Natural killer cell (primary cell): ENCODE measurements at places on chromosomes 13 and 19. TPM values are rescaled to one million over a fixed set of nuclear protein-coding genes. Genes with fewer than 3 reads are reported as not detected.

DNA sequence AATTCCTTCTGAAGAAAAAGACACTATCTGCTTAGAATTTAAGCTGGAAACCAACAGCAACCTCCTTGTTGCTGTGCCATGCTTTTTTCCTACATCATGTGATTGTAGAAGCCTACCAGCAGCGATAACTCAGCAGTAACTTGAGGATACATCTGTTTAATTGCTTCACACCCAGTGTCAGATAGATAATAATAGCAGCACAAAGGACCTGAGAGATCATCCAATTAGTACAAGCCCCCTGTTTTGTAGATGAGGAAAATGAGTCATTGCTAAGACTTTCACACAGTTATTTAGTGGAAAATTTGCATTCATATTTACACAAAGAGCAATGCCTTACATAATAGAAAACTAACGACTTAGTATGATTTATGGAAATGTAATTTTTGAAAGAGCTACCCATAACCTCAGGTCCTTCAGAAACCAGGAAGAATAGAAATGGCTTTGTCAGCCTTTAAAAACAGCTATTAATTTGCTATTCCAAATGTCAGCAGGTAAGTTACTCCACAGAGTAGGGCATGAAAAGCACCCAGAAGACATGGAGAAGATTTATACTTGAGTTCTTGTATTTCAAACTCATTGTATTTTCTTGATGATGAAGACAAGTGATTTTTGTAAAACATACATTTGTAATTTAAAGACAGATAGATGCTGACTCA is 93.7 kb upstream of the SGCG start:
- DNase-seq, result no peak

- no peak for DNase-seq
These were observed 213.4 kb upstream of the PCDH17 start for GRCh38 chr13:57418067-57418677.

- no peak for DNase-seq
These were observed 87.3 kb downstream of the ERCC5 start for GRCh38 chr13:102933122-102933521.

- DNase-seq, result no peak
These were observed 40.0 kb downstream of the RASA3 start for GRCh38 chr13:114092468-114092867.

GRCh38 chr19:47794526-47794925 is 9.8 kb downstream of the TPRX1 start:
- no peak for DNase-seq

- no peak for DNase-seq
These were observed 10.3 kb downstream of the DNAJB1 start for GRCh38 chr19:14507704-14508542.

- no peak for DNase-seq
These were observed 744.4 kb upstream of the PRR20A start for GRCh38 chr13:56396318-56396717.

GRCh38 chr13:88707646-88708045 is 1036.5 kb downstream of the SLITRK5 start:
- no peak for DNase-seq

DNA sequence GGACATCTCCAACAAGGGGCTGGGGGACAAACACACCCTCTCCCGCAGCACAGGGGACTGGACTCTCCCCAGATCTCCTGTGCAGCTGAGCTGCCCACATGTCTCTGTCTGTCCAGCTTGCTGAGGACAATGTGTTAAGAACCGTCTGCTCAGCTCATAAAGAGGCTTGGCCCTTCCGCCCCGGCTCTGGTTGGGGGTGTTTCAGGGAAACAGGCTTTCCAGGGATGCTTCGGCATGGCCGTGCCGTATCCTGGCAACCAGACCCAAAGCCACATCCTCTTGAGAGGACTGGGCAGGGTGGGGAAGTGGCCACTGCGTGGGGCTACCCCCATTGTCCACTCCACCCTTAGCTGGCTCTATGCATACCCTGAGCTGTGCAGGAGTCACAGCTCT is 41.1 kb upstream of the CHST8 start:
- no peak for DNase-seq

- no peak for DNase-seq
These were observed 26.8 kb upstream of the CXCL17 start for GRCh38 chr19:42469311-42470235.

Gene EFNA2
- total RNA-seq, result not detected

Gene FFAR2
- total RNA-seq, result 0.70 TPM

Gene PNMA8A
- total RNA-seq, result not detected

Gene RASAL3
- 224 TPM for total RNA-seq

Gene PSG7
- total RNA-seq, result not detected

Gene NKPD1
- total RNA-seq, result 1.00 TPM

Gene SAMD4B
- 67.8 TPM for total RNA-seq

Gene NRTN
- not detected for total RNA-seq

Gene THSD8
- total RNA-seq, result 2.8 TPM

Gene PSG1
- not detected for total RNA-seq
